ENCODE measurements at places on chromosomes 6 and 20.

DNA sequence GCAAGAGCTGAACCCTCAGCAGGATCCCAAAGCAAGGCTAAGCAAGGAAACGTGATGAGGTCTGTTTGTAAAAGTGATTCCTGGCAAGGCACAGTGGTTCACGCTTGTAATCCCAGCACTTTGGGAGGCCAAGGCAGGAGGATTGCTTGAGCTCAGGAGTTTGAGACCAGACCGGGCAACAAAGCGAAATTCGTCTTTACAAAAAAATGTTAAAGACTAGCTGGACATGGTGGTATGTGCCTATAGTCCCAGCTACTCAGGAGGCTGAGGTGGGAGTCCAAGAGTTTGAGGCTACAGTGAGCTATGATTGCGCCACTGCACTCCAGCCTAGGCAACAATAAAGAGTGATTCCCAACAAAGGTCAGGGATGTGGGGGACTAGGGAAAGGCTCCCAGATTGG, 4.1 kb upstream of the XKR7 start:
- no peak for DNase-seq

DNA sequence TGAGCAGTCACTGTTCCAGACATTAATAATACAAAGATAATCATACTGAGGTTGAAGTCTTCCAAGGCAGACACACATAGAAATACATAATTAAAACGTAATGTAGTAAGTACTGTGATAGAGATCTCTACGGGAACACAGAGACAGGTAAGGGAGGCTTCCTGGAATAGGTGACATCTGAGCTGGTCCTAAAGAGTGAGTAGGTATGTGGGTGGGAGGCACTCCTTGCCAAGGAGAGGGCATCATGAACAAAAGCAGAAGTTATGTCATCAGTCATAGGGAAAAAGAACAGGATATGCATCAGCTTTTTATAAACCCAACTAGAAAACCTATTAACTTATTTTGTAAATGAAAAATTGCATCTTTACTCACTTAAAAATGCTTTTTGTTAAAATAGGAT, 110.0 kb downstream of the MAP7 start:
- DNase-seq, result no peak

DNA sequence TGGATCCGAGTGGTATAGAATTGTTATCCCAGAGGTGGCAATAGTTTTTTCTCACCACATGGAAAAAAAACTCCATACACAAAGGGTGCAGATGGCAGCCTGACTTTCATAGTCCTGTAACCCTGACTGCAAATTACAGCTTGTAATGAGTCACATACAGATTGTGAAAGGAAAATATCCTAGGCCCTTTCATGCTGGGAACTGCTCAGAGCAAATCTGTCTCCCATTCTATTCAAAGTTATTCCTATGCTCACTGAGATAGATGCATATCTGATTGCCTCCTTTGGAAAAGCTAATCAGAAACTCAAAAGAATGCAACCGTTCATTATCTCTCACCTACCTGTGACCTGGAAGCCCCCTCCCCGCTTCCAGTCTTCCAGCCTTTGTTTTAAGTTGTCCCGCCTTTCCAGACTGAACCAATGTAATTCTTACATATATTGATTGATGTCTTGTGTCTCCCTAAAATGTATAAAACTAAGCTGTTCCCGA, 108.7 kb upstream of the MAP3K4 start:
- no peak for DNase-seq

GRCh38 chr6:112659912-112660311, 312.8 kb downstream of the RFPL4B start:
- DNase-seq, result no peak

DNA sequence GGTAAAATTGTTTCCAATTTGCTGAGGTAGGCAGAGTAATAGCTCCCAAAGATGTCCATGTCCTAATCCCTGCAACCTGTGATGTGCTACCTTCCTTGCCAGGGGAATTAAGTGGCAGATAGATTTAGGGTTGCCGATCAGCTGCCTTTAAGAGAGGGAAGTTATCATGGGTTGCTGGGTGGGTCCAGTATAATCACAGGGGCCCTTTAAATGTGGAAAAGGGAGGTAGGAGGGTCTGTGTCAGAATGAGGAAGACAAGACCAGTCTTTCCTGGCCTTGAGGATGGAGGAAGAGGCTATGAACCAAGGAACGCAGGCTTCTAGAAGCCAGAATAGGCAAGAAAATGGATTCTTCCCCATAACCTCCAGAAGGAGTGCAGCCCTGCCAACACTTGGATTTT, 50.7 kb downstream of the CTCFL start:
- DNase-seq, result no peak

DNA sequence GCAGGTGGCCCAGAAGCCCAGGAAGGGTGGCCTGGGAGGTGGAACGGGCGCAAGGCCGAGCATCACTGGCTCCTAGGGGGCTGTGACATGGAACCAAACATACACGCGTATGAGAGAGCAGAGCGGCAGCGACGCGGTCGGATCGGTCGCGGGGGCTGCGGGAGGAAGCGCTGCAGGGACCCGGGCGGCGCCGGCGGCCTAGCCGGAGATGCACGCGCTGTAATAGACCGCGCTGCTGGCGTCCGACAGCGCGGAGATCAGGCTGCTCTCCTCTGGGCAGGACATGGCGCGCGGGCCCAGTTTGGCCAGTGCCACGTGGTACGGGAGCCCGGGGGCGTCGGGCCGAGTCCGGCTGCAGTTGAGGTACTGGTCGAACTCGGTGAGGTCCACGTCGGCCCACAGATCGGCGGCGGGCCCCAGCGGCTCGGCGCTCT, 1.5 kb downstream of the SOX18 start:
- DNase-seq, result no peak

GRCh38 chr6:147361311-147361981, 147.0 kb upstream of the SAMD5 start:
- DNase-seq, result no peak

DNA sequence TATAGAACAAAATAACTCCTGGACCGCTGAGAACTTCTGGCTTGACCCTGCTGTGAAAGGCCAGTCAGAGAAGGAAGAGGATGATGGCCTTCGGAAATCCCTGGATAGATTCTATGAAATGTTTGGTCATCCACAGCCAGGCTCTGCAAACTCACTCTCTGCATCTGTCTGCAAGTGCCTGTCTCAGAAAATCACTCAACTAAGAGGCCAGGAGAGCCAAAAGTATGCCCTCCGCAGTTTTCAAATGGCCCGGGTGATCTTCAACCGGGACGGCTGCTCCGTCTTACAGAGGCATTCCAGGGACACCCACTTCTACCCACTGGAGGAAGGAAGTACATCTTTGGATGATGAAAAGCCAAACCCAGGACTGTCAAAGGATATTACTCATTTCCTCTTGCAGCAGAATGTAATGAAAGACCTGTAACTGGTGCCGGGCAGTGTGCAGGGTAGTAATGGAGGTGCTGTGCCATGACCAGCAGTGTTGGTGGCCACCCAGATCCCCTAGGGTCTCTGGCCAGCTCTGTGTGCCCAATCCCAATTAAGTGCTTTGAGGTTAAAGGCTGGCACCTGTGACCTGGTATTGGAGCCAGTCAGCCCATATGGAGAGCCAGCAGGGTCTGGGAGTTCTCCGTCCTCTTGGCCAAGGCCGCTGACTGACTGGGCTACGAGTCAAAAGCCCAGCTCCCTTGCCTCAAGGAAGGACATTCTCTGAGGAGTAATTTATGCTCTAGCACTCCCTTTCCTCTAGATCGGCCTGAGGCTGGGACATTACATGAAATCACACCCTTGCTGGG, 87.1 kb downstream of the TRMT6 start:
- DNase-seq, result no peak

- no peak for DNase-seq
These were observed 386.8 kb downstream of the SAMD5 start for GRCh38 chr6:147895272-147895671.

GRCh38 chr6:36544228-36544627, 3.1 kb downstream of the STK38 start:
- no peak for DNase-seq

DNA sequence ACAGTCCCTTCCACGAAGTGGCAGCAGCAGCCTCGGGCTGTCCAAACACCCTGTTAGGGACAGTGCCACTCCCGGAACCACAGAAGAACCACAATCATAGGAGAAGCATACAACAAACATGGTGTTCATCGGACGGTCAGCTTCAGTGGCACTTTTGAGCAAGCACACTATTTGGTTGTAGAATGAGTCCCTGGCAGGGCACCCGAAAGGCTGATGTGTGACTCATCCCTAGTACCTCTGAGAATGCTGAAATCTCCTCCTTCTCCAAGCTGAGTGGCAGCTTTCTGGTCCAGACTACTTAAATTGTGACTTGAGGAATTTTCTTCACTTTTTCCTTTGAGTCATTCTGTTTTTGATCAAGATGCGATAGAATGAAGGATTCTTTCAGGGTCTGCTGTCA, 282.5 kb downstream of the ESR1 start:
- DNase-seq, result no peak

GRCh38 chr6:142008016-142008735, 124.5 kb upstream of the GJE1 start:
- DNase-seq, result no peak

DNA sequence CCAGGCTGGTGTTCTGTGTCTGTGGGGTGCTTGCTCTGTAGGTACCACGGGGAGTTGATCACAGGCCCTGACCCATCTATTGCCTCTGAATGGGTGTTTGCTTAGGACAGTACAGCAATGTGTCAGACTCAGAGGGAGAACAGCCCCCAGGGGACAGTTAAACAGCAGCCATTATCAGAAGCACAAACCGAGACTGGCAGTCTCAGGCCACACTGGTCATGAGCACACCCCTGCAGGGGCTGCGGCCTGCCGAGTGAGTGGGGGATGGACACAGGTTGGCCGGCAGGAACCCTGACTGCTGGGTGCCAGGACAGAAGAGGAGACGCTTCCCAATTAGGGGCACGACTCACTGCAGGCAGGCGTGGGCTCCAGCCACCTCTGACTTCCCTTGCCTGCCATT, 395.6 kb downstream of the CDH4 start:
- DNase-seq, result no peak

DNA sequence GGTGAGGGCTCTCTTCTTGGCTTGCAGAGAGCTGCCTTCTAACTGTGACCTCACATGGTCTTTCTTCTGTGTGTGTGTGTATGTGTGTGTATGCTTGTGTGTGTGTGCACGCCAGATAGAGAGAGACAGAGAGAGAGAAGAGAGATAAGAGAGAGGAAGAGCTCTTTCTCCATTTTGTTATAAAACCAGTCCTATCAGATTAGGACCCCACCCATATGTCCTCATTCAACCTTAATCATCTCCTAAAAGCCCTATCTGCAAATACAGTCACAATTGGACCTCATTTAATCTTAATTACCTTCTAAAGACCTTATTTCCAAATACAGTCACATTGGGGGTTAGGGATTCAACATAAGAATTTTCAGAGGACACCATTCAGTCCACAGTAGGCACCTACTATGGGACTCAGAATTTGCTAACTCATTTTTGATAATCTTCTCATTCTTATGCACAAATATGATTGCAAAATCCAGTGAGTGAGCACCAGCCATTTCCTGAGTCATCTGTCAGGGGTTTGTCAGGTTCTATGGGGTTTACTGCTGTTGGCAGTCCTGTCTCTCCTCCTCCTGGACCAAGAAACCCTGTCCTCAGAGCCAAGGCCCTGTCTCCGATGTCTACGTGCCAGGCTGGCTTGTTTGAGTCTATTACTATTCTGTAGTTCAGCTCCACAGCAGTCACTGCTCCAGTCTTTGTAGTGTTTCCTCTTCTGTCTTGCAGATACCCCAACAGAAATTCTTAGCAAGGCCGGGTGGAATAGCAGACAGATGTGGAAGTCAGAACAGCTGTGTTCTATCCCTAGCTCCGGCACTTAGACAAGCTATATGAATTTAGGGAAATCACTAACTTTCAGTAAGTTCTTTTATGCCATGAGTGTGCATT, 59.0 kb upstream of the FAM184A start:
- DNase-seq, result no peak

DNA sequence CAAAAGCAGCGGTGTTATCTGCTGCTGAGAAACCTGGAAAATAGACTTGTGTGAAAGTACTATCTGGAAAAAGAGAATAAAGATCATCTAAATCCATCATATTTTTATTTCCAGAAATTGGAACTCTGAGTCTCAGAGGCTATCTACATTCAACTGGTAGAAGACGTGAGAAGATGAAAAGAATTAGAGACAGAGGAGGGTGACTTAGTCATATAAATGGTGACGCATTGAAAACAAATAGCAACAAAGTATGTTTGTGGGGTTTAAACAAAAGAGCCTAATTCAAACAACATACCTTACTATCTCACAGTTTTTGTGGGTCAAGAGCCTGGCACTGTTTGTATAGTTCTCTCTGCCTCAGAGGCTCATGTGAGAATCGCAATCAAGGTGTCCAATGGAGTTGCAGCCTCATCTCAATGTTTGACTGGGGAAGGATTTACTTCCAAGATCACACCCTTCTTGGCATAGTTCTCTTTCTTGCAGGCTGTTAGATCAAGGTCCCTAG, 757.1 kb upstream of the SLC35B3 start:
- DNase-seq, result no peak
